ENCODE measurements at places on chromosomes 5 and 9.

GRCh38 chr5:151451626-151452520, 4.5 kb downstream of the SLC36A1 start:
- DNase-seq, result no peak

GRCh38 chr5:74490814-74491213, 149.7 kb downstream of the ENC1 start:
- no peak for DNase-seq

GRCh38 chr5:149277801-149278200, 6.1 kb downstream of the AFAP1L1 start:
- DNase-seq, result no peak

GRCh38 chr9:125549891-125550885, 156.8 kb downstream of the MAPKAP1 start:
- no peak for DNase-seq

- DNase-seq, result no peak
These were observed 62.7 kb upstream of the PDE4D start for GRCh38 chr5:59956130-59956783.

DNA sequence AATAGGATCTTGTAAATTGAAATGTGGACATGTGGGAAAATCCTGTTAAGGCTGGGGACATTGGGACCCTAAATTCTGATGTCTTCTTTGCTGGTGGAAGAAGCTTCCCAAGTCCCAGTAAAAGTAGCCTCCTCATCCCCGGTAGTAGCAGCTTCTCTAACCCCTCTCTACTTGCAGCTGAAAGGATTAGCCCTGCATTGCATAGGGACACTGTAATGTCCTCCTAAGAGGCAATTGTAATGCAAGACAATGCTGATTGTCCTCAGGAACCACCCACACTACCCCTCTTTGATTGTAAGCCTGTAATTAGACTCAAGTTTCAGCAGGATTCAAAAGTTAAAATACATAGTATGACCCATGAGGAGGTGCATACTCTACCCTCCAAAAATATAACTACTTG, 1938.4 kb upstream of the C9orf72 start:
- no peak for DNase-seq

DNA sequence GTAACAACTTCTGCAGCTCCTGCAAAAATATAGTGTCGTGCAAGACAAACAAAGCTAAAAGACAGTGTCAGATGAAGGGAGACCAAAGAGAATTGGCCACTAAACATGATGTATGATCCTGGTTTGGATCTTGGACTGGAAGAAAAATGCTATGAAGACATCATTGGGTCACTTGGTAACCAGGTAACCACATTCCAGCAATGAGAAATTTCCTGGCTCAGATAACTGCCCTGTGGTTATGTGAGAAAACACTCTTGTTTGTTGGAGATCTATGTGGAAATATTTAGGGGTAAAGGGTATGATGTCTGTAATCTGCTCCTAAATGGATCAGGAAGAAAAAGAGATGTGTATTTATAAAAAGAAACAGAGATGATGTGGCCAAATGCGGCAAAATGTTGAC, 45.5 kb upstream of the ANKRD33B start:
- no peak for DNase-seq

GRCh38 chr9:14095277-14095676, 218.7 kb downstream of the NFIB start:
- DNase-seq, result no peak

DNA sequence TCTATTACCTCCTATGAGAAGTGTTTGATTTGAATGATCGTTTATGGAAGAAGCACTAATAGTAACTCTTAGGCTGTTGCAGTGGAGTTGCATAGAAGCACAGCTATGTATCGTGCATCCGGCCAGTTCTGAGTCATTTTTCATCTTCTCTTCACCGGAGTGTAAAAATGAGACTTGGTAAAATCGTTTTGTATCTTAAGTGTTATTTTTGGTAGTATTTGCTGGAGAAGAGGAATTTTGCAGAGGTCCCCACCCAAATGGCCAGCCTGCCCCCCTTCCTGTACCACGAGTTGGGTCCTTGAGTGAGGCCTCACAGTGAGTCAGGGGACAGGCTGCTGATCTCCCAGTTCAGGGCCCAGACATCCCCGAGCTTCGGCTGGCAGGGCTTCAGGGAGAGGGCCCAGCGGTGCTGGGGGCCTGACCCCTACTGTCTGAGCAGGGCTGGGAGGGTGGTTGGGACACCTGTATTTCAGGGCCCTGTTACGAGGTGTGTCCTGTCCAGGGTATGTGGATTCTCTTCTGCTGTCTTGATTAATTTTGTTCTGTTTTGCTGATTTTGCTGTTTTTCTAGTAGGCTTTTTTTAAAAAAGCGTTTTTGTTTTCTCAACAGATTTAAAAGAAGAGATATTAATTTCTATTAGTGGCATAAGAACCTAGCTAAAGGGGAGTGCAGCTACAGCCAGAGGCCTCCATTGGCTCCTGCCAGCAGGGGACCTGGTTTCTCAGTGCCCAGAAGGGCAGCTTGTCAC, 210.8 kb downstream of the TRIO start:
- DNase-seq, result no peak

- no peak for DNase-seq
These were observed 15.0 kb downstream of the NPR3 start for GRCh38 chr5:32726086-32726557.

DNA sequence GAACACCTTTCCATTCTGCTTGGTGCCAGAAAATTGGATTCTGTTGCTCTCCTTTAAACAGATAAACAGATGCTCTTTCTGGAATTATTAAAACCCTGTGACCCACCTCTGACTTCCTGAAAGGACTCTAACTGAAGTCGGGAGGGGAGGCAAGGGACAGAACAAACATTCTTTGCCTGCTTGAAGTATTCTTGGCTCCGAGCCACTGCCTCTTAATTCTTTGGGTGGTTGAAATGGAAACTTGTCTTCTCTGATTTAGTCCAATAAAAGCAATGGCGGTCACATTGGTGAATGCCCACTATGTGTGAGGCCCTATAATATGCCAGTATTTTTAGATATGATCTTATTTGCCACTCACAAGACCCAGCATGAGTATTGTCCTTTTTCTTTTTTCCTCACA, 236.8 kb downstream of the SLIT3 start:
- no peak for DNase-seq

DNA sequence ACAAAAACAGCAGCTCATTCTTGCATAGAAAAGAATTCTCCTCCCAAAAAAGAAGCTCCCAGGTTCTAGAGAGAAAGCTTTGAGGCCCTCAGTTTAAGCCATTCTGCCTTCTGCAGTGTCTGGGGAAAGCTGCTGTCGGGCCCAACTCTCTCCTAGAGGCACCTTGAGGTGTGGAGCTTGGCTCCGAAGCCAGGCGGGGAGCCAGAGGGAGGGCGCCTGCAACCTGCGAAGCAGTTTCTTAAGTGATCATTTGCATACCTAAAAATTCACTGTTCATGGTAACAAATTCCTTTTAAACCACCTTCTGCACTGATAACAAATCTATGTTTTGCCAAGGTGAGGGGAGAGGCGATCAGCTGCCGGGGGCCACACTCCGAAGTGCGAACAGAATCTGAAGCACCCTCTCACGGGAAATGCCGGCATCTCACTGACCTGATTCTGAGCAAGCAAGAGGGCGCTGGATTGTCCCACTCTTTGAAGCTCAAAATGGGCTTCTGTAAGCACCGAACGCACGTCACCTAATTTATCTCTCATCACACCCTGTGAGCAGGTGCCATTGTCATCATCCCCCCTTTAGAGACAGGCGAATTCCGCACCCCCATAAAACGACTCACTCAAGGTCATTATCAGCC, 86.1 kb downstream of the GTF3C4 start:
- DNase-seq, result no peak

GRCh38 chr5:61023131-61023530, 78.1 kb downstream of the NDUFAF2 start:
- no peak for DNase-seq

DNA sequence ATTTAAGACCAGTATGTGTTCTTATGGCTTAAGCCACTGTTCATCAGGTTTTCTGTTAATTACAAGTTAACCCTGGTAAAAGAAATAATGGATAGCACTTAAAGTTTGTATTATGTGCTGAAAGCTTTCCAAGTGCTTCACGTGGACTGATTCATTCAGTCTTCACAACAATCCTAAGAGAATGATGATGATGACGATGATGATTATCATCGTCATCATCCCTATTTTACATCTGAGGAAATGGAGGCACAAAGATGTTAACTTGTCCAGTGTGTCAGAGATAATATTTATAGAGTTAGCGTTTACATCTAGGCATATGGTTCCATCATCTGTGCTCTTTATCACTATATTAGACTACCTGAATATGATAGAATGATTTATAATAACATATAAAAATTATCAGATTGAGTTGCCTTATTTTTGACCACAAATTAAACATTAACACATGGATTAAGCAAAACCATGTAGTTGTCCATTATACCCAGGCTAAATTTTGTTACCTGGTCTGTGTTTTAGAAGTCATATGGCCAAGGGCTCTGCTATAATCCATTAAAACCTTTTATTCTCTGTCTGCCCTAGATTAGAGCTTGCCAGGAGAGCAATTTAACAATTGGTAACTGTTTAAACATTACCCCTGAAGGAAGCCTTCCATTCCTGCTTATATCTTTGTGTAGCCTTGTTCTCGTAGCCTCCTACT, 102.3 kb upstream of the MAP3K1 start:
- no peak for DNase-seq

GRCh38 chr9:18438300-18438925, 35.5 kb upstream of the ADAMTSL1 start:
- DNase-seq, result no peak

GRCh38 chr5:163190283-163190682, 247.1 kb upstream of the CCNG1 start:
- DNase-seq, result no peak

- DNase-seq, result no peak
These were observed 50.7 kb downstream of the ZNF366 start for GRCh38 chr5:72456391-72457074.

DNA sequence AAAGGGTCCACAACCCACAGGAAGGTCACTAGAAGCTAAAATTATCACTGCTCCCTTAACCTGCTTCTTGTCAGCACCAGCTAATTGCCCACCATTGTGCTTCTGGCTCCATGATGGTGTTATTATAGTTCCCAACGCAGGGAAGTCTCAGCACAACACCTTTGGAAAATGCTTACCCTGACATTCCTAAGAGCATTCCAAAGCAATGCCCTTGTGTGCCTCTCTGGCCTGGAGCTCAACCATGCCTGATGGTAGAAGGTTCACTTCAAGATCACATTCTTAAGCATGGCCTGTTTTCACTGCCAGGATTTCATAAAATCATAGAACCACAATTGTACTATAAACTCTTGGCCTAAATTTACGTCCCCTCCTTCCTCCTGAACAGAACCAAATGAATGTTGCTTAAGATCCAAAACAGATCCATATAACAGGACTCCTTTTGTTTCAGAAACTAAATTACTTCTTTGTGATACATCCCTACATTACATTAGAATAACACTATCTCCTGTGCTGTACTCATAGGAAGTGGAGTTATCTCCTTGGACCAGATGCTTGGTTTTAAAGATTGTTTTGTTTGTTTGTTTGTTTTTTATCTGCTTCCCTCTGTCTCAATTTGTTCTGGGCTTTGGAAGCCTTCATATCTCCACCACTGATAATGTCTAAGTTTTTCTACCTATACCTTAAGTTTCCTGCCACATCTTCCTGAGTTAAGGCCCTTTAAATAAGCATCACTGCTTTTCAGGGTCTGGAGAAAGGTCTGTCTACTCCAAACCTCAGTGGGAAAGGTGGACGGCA, 32.1 kb downstream of the ARL15 start:
- DNase-seq, result no peak

GRCh38 chr5:139692679-139693308, 44.6 kb downstream of the CXXC5 start:
- no peak for DNase-seq

DNA sequence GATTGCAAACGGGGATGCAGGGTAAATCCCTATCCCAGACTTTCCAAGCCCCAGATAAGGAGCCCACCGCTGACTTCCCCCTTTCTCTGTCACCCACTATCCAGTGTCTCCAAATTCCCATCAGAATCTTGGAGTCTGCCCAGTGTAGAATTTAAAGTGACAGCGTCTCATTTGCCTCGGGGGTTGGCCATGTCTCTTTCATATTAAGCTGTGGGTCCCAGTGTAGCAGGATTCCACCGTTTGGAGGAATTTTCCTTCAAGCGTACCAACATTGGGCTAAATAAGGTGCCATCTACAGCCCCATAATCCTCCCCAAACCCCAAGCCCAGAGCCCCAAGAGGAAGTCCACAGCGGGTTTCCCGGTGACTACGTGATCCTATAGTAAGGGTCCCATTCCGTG, 1.1 kb downstream of the BRINP1 start:
- DNase-seq, result no peak

GRCh38 chr5:132751971-132752580, 4.8 kb downstream of the CCNI2 start:
- DNase-seq, result no peak

DNA sequence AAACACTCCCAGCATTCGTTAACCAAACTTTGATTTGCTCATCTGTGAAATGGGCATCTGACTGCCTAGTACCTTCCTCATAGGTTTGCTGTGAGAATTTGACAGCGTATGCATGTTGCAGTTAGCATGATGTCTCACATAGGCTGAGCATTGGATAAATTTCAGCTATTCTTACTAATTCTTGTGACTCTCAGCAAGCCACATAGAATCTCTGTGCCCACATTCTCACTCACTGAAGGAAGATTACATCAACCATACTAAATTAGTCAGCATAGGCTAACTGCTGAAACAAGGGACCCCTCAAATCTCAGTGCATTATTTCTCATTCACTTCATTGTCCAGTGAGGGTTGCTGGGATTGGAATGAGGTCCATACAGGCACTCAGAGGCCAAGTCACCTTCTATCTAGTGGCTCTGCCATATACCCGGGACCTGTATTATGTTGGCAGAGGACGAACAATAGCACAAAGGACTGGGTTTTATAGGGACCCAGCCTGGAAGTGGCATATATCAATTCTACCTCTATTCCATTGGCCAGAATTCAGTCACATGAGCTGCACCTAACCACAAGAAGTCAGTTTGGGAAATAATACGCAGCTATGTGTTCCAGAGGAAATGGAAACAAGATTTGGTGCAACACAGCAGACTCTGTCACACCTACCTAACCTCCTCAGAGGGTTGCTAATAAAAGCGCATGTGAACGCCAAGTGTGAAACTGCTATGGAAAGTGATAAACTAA, 4.2 kb upstream of the PTGER4 start:
- no peak for DNase-seq

DNA sequence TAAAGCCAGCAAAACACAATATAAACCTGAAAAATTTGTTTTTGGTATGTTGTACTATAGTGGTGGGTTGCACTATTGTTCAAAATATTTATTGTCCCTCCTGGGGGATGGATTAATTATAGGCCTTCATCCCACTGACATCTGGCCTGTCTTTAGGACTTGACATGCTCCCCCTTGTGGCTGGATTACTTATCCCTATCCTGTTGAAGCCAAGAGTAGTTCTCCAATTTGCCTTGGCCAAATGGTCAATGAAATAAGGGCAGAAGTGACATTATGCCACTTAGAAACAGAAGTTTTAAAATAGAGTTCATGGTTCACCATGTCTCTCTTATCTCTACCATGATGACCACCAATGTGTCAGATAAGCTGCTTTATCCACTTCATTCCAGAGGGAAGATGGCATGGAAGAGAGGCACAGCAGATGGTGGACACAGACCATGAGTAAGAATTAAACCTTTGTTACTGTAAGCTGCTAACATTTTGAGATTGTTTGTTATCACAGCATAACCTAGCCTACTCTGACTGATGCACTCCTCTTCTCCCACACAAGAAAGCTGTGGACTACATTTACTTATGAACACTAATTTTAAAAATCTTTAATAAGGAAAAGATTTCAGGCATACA, 29.2 kb upstream of the ARHGEF28 start:
- no peak for DNase-seq

Data from esophagus squamous epithelium (tissue), 5 donors.